ENCODE measurements at places on chromosomes 12 and 14. TPM values are rescaled to one million over a fixed set of nuclear protein-coding genes. Genes with fewer than 3 reads are reported as not detected.

PLA2G1B gene
- not detected for total RNA-seq

FAM90A1 gene
- not detected for total RNA-seq

B4GALNT1 gene
- total RNA-seq: 0.13 TPM

KIF26A gene
- total RNA-seq: 0.26 TPM

AMN gene
- total RNA-seq: 4.2 TPM

BBOF1 gene
- 1.3 TPM for total RNA-seq

SLC7A7 gene
- total RNA-seq: 0.79 TPM

CCDC38 gene
- total RNA-seq: 0.13 TPM

HRK gene
- total RNA-seq: not detected

DNA sequence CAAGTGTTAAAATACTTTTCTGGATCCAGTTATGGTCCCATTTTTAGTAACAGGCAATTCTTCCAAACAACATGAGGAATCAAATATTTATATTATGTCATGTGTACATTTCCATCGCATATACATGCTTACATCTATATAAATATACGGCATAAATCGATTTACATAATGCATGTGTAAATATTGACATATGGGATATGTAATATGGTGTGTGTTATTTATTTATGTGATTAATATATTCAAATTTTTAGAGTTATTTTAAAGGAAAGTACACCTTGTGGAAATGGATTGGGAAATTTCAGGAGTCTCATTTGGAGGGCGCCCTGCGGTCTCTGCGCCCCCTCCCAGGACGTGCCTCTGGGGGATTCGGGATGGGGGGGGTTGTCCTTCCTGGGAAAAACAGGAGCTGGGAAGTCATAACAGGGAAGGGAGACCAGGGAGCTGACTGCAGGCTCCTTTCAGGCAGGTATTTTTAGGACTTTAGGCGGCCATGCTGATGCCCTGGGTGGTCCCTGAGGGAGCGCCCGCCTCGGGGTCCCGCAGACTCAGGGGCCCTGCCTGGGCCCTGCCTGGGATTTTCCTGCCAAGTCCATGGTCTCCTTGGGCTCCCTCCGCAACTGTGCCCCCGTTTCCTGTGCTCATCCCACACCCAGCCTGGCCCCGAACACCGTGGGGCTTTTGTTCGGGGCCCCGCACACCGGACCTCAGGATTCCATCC lies 82.7 kb upstream of the SFSWAP start:
- no peak for DNase-seq

GRCh38 chr12:85775091-85775490 lies 61.1 kb downstream of the RASSF9 start:
- no peak for DNase-seq

GRCh38 chr12:52867642-52868041 lies 18.8 kb upstream of the KRT78 start:
- DNase-seq: peak; percentile 92

GRCh38 chr14:34223373-34224148 lies 238.5 kb downstream of the SPTSSA start:
- no peak for DNase-seq

DNA sequence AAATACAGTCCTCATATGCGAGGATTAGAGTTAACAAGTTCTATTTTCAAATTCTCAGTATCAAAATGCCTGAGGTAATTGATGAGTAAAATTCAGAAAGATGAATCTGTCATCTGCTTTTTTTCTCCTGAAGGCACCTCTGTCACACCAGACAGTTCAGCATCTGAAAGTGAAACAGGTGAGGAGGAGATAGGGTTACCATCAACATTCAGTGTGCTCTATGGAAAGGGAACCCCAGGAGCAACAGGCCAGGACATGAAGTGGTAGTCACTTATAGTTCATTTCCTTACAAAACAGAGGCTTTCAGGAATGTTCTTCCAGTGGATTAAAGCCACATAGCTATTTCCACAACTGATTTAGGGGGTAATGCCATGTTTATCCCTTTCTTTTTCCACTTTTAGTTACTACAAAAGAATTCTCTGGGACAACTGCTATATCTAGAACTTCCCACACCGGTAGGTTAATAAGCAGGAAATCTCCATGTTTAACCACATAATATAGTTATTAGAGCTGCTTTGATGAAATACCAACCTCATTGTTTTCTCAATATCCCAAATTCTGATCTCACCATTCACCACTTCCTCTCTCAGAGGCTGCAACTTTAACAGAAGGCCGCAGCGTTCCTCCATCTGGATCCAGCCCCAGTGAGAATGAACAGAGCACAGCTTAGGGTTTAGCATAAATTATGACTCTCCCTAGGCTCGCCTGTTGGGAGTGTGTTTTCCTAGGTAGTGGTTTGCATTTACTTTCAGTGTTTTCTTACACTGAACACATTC lies 177.0 kb upstream of the CNTN1 start:
- DNase-seq: peak; percentile 75

- DNase-seq: no peak
Observed at GRCh38 chr14:104328607-104329006, 190.2 kb downstream of the KIF26A start.

DNA sequence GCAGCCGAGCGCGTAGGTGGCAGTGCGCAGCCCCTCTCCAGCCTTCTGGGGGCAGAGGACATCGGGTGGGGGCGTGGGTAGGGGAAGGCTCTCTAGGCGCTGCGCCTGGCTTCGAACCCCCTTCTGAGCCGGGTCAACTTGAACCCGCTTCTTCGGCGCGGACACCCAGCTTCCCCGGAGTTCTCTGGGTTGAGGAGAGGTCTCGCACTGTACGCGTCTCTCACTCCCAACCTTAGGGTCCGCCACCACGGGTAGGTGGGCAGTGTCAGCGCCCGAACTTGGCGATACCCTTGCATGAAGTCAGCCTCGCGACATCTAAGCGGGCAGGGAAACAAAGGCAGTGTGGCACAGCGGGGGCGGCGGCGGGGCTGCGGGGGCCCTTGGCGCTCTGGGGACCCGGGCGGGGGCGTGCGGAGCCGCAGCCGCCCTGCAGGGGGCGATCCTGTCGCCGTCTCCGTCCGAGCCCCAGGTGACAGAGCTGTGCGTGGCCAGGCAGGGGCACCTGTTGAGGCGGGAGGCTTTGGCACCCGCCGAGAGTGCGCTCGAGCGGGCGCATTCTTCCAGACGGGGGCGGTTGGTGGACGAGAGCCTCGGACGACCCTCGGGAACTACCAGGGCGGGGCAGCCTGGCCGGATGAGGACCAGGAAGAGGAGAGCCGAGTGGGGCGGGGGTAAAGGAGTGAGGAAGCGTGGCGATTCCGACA lies 1.1 kb downstream of the GALNT16 start:
- no peak for DNase-seq

DNA sequence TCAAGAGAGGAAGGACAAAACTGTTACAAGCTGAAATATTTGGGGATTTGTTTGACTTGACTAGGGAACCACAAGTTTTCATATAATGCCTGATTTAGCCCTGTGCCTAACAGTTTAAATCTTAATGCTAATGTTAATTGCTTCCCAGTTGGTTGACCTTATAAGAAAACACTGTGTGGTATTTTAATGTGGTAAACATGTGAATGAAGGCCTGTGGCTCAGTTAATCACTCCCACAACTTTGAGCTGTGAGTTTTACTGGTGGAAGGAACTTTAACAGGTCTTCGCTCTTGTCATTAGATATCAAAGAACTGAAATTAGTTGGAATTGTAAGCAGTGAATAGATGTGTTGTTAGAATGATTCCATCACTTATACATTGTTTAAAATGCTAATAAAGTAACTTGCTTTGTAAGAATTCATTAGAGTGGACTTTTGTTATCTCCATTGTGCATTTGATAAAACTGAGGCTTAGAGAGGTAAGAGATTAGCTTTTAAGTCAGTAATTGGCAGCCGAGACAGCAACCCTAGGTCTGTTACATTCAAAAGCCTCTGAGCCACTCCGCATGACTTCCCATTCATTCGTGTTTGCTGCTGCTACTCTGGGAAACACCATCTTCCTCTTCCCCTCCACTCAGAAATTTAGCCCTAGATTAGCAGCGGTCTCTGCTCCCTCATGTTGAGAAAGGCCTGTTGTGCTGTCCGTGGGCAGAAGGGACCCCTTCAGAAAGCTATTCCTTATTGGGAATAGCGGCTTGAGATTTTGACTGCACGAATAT lies 1.0 kb upstream of the TBK1 start:
- peak; percentile 10 for DNase-seq

- no peak for DNase-seq
Observed at GRCh38 chr12:89427508-89428156, 75.3 kb upstream of the DUSP6 start.

GRCh38 chr12:22101749-22102243 lies 55.8 kb downstream of the CMAS start:
- DNase-seq: peak; percentile 97

DNA sequence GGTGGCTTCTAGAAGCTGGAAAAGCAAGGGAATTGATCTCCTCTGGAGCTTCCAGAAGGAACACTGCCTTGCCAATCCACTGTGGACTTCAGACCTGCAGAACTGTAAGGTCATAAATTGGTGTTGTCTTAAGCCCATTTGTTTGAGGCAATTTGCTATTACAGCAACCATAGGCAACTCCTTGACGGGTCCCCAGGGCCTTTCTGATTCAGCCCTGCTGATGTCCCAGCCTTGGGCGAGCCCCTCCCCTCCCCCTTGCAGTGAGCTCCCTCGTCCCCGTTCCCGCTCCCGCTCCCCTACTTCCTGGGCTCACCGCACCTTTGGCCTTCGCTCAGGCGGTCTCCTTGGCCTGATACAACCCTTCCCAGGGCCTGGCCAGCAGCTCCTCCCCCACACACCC lies 18.9 kb upstream of the DIO3 start:
- no peak for DNase-seq

GRCh38 chr14:72717220-72717619 lies 176.7 kb downstream of the DPF3 start:
- no peak for DNase-seq

GRCh38 chr12:49540229-49541139 lies 1.7 kb downstream of the KCNH3 start:
- DNase-seq: peak; percentile 75

DNA sequence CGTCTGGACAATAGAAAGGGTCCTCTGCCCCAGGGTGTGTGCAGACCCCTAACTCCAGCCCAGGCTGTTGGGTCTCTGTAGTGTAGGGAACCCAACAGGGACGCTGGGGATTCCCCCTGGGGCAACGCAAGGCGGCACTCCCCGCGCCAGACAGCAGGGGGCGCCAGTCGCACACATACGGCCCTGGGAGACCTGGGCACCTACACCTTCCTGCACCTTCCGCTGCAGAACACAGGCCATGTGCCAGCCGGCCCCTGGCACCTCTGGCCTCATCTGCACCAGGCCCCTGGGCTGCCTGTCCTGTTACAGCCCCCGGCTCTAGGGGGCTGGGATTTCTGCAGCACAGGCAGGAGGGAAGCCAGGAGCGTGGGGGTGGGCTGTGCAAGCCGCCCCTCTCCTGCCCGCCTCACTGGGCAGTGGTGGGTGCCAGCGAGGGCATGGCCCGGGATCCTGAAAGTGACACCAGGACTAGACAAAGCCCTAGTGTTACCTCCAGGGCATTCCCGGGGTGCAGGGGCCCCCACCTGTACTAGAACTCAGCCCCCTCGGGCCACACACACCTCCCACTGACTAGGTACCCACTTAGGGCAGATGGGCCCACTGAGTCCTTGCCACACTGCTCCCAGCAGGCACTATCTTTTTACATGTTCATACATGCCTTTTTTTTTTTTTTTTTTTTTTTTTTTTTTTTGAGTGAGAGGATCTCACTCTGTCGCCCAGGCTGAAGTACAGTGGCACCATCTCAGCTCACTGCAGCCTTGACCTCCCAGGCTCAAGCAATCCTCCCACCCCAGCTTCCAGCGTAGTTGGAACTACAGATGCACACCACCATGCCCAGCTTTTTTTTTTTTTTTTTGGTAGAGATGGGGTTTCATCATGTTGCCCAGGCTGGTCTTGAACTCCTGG lies 37.5 kb downstream of the CCNK start:
- DNase-seq: peak; percentile 37

DNA sequence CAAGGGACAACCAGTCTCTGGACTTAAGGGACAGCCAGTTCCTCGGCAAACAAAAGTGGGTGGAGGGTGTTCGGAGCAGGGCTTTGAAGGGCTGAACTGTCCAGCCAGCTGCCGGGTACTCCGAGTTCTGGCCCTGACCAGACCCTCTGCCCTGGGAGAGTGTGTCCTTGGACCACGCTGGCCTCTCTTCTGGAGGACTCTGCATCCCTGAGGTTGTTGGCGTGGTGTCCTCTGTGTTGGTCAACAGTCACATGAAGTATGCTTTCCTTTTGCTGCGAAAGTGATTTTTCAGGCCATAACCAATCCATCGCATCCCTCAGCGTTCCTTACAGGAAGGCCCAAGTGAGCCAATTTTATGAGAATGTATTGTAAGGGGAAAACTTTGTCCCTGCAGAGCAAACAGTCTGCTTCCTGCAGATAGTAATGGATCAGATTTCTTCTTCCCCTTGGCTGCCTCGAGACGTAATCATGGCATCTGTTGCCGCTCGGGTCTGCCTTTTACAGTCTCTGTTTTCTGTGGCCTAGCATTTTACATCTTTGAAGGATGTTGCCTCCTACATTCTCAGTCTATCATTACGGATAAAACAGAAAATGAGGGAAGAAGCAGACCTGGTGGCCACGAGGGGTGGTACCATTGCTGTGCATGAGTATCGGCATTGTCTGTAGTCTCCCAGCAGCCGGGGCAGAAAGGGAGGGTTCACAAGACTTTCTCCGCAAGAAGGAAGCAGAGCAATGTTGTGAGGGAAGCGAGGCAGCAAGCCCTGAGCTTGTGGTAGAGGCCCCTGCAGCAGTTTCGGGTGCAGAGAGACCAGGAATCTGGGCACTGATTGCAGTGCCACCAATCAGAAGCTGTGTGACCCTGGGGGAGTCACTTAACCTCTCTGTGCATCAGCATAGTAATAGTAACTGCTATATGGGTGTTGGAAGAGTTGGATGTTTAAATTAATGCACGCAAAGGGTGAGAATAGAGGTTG lies 47.4 kb downstream of the SMIM41 start:
- no peak for DNase-seq

- DNase-seq: no peak
Observed at GRCh38 chr14:23522643-23523198, 28.8 kb downstream of the ZFHX2 start.

DNA sequence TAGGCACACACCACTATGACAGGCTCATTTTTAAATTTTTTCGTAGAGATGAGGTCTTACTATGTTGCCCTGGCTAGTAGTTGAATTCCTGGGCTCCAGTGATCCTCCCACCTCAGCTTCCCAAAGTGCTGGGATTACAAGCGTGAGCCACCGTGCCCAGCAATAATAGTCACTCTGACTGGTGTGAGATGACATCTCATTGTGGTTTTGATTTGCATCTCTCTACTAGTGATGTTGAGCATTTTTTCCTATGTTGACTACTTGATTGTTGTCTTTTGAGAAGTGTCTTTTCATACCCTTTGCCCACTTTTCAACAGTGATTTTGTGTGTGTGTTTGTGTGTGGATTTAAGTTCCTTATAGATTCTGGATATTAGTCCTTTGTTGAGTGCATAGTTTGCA lies 26.3 kb downstream of the ATP2A2 start:
- no peak for DNase-seq

GRCh38 chr12:88400302-88400701 lies 180.0 kb downstream of the KITLG start:
- DNase-seq: peak; percentile 31

- DNase-seq: no peak
Observed at GRCh38 chr12:132433641-132434395, 56.1 kb upstream of the FBRSL1 start.

- peak; percentile 74 for DNase-seq
Observed at GRCh38 chr12:109518820-109519665, 41.6 kb downstream of the UBE3B start.
